GM04504 (cell line): ENCODE measurements at places on chromosomes 3 and 15.

DNA sequence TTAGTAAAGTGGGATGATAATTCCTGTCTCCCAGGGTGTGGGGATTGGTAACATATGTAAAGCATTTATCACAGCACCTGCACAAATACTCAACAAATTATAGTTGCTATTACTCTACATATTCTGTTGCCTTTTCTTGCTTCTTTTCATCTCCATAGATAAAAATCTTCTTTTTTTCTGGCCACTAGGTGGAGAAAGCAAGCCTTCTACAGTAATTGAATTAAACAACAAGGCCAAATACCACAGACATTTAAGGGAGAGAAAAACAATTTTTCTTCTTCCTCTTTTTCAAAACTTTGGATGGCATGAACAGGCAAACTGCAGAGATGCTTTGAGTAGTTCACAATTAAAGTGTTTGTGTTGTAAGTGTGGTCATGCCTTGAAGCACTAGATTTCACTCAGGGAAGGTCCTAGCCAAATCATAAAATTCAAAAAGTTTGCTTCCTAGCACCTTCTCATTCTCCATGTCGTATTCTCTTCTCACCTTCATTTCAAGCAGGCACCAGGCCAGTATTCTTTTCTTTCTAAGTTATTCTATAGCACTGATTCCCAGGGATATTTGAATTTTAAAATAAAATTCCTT is 493.4 kb upstream of the TGFBR2 start:
- peak; percentile 24 for DNase-seq

DNA sequence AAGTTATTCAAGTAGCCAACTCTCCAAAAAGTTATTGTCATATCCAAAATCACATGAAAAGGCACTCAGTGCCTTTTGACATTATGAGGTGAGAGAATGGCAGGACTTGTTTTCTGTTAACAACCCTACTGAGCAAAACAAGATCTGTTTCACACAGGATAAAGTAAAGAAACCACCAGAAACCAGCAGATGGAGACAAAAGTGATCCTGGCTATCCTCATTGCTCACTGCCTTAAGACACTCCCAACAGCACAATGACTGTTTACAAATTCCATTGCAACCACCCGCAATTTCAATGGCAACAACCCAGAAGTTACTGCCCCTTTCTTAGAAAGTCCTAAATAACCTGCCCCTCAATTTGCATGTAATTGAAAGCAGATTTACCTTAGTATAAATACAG is 352.6 kb upstream of the NDN start:
- no peak for DNase-seq

DNA sequence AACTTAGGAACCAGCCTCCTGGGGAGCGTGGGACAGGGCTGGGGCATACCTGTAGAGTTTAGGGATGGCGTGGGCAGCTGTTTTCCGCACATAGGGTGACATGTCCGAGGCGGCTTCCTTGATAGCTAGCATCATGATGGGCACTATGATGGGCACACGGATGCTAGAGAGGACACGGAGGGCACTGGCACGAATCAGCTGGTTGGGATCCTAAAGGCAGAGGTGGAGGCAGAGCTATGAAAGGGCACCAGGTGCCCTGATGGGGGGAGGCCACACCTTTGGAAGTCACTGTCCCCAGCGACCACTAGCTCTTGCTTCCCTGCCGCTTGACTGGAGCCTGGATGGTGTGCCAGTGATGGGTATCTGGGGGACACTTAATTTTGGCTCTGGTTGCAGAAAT is 28.3 kb downstream of the AP3B2 start:
- no peak for DNase-seq

- DNase-seq = peak; percentile 38
These were observed 36.7 kb upstream of the NDUFB4 start for GRCh38 chr3:120559242-120560061.

DNA sequence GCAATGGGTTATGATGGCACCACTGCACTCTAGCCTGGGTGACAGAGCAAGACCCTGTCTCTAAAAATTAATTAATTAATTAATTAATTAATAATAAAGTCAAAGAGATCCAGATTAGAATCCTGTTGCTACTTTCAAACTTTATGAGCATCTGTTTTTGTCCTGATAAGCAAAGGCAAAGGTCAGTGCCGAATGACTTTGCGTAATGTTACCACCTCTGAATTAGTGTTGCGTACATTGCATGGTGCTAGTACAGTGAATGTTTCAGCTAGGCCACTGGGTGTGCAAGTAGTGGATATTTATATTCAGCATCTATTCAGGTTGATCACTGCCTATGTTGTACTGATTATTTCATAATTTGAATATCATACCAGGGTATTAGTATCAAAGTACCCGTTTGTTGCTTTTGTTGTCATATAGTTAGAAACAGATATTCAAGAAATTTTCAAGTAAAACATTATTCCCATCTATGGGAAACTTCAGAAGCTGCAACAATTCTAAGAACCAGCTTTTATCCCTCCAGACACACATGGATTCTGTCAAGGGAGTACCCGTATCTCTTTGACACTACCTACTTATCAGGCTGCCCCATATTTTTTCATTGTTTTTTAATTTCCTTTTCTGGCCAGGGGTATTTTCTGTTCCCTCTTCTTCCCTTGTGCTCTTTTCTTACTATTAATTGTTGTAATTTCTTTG is 127.1 kb upstream of the GRM7 start:
- DNase-seq = no peak

DNA sequence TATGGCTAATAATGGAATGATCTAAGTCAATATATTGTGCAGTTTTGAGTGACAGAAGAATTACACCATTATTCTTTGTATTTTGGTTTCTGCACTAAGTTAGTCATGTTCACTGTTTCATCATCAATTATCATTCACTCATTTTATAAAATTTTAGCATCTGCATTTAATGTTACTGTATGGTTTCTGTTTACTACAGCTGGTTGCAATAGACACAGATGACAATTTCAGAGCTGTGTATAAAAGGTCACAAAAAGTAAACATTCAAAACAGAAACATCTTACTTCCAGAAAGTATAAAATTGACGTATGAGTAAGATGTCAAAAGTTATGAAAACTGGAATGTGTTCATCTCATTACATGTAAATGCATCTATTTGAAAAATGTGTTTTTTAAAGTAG is 111.1 kb upstream of the GBE1 start:
- DNase-seq = no peak

- no peak for DNase-seq
These were observed 165.5 kb downstream of the FBLN2 start for GRCh38 chr3:13714251-13714916.

DNA sequence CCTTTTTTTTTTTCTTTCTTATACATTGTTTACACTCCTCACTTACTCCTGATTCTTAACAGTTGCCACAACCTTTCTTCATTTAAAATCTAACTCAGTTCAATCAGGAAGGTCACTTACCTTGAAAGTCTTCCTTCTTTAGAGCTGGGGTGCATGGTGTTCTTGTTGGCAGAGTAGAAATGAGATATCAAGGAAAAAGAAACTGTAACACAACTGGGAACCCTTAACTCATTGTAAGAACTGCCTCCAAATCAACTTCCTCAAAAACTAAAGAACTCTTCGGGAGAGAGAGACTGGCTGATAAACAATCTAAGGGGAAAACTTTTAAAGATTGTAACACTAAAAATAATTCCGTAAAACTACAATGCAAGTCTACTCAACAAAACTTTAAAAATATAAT is 1.4 kb upstream of the APPL1 start:
- DNase-seq = no peak

GRCh38 chr3:15327941-15328340 is 4.4 kb downstream of the SH3BP5 start:
- DNase-seq = no peak

- no peak for DNase-seq
These were observed 56.2 kb downstream of the QTRT2 start for GRCh38 chr3:114112696-114113095.

GRCh38 chr3:4665197-4665596 is 172.0 kb downstream of the ITPR1 start:
- no peak for DNase-seq

DNA sequence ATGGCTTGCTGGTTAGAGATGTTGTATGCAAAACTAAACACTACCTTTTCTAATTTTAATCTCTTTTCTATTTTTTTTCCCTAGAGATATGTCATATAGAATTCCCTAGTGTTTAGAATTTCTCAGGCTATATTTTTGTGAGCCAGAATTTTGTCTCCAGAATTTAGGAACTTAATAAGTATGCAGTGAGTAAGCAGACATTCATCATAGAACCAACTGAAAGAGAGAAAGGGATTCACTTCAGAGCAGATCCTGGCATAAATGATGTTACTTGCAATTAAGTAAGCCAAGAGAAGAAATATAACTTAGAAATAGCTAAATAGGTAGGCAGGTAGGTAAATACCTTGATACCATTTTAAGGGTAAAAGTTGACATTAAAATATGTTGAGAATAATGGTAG is 288.9 kb downstream of the ZNF385D start:
- DNase-seq = no peak

DNA sequence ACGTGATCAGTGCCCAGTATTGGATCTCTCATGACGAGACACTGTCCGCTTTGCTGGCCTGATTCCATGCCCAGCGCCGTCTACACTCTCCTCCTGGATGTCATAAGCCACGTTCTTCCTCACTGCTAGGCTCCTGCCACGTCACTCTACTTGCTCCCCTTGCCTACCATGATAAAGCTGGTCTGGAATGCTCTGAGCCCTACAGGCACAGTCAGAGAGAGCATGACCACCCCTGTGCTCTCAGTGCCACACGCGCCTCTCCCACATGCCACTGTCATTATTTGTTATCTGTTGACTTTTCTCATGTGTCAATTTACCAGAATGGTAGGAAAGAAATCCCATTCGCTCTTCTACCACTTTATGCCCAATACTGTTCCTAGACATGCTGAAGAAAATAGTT is 148.6 kb downstream of the ANO10 start:
- no peak for DNase-seq

- no peak for DNase-seq
These were observed 192.3 kb downstream of the PLCL2 start for GRCh38 chr3:17076940-17077605.

DNA sequence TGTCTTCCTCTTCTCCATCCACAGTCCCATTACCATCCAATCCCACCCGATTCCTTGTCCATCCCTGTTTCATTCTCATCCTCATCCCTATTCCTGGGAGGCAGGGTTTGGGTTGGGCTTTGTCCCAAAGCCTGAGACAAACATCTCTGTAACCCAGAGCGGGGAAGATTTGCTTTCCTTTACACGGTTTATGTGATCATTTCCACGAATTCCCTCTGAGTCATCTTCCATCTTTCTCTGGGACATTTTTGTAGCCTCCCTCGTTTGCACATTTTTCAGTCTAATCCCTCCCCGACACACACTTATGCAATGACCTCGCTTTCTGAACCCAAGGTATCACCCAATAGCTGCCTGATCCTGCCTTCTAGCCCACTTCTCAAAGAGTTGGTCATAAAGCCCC is 22.8 kb downstream of the DUOX2 start:
- peak; percentile 24 for DNase-seq

DNA sequence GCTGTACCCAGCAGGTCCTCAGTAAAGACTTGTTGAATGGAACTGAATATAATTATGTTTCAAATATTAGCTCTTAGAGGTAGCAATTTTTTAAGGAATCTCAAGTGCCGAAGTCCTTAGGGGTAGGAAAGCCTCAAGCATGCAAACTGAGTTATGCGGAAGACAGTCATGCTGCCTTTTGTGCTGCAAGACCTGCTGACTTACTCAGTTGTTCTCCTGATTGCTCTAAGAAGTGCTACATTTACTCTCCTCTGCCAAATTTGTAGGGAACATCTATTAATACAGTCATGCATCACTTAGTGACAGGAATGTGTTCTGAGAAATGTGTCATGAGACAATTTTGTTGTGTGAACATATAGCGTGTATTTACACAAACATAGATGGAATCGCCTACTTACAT is 325.6 kb upstream of the AZI2 start:
- no peak for DNase-seq

DNA sequence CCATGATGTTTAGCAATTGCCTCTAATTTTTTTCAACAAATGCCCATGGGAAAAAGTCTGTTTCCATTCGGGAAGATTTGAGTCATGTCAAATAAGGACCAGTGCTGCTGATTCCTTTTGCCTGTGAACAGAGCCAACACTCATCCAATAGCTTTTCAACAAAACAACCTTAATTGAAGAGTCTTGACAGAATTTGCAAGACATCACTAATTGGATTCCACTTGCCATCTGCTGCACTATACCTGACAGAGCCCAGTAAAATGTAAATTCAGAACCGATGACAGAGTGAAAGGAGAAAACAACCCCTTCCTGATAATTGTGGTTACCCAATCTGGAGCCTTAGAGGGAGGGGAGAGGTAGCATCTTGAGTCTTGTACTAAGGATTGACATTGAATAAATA is 426.7 kb downstream of the AGBL1 start:
- no peak for DNase-seq

DNA sequence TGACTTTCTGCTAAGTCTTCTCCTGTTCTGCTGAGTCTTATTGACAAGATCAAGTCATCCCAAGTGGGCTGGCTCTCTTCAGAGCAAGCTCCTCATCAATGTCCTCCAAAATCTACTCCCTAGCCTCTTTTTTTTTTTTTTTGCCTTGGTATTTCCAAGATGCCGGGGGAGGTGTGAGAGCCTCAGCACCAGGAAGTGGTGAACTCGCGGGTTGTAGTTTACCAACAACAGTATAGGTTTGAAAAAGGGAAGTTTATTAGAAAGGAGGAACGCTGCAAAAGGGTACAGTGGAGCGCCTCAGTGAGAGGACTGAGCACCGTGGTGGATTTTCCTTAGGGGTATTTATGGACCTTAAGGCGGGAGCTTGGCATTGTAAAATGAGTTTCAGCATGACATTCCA is 94.3 kb upstream of the SGO1 start:
- no peak for DNase-seq

GRCh38 chr3:143538577-143538981 is 309.7 kb downstream of the SLC9A9 start:
- DNase-seq = peak; percentile 51

GRCh38 chr3:193894121-193894863 is 241.7 kb upstream of the HES1 start:
- no peak for DNase-seq

DNA sequence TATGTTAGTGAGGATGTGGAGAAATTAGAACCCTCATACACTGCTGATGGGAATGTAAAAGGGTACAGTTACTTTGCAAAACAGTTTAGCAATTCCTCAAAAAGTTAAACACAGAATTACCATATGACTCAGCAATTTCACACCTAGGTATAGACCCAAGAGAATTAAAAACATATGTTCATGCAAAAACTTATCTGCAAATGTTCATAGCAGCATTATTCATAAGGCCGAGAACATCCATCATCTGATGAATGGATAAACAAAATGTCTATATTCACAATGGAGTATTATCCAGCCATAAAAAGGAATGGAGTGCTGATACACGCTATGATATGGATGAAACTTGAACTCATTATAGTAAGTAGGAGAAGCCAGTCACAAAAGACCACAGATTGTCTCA is 10.3 kb downstream of the SEC13 start:
- no peak for DNase-seq
